Lung (tissue), 17 donors: ENCODE measurements at places on chromosomes 4 and X. TPM values are rescaled to one million over a fixed set of nuclear protein-coding genes. Genes with fewer than 3 reads are reported as not detected.
A peak's percentile ranks its signal among the peaks of the same experiment; 100 is the strongest.

- no peak overlapping the region for H3K27ac ChIP-seq
- no peaks in the 10 kb centered on the region for H3K27me3 ChIP-seq
- H3K4me3 ChIP-seq: no peak overlapping the region
- no peaks in the 10 kb centered on the region for H3K4me1 ChIP-seq
- no peaks in the 10 kb centered on the region for H3K36me3 ChIP-seq
These were observed 335.2 kb downstream of the PPP1R2C start for GRCh38 chrX:42442745-42443144.

DNA sequence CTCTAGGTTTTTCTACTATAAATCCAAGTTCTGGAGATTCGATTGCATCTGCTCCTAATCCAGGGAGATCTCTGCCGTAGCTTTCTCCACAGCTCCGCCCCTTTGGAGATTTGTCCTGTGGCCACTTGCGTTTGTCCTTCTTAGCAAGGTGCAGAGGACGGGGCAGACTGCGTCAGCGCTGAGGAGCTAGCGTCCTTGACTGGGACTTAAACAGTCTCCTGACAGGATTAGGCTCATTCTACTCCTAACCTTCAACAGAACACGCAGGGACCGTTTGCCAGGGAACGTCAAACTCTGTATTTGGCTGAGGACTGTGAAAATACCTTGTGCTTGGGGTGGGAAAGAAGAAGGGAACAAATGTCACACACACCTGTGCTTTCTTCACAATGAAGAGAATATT, 38.6 kb downstream of the SORBS2 start:
- no peak overlapping the region for H3K27ac ChIP-seq
- no peaks in the 10 kb centered on the region for H3K36me3 ChIP-seq
- peak; percentile 15 for DNase-seq
- H3K4me1 ChIP-seq: peaks cover 11% of the 10 kb centered on the region
- H3K4me3 ChIP-seq: no peak overlapping the region
- H3K27me3 ChIP-seq: peaks cover 6% of the 10 kb centered on the region

GRCh38 chr4:14857475-14857874, 144.8 kb upstream of the CPEB2 start:
- H3K27ac ChIP-seq: no peak overlapping the region
- H3K36me3 ChIP-seq: no peaks in the 10 kb centered on the region
- H3K4me3 ChIP-seq: no peak overlapping the region
- no peak for DNase-seq

DNA sequence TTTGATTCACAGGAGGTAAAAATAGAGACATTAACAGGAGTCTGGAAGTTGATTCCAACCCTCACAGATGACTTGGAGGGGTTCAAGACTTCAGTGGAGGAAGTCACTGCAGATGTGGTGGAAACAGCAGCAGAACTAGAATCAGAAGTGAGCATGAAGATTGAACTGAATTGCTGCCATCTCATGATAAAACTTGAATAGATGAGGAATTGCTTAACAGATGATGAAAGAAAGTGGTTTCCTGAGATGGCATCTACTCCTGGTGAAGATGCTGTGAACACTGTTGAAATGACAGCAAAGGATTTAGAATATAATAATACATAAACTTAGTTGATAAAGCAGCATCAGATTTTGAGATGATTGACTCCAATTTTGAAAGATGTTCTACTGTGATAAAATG, 76.5 kb downstream of the RELL1 start:
- H3K27ac ChIP-seq: no peak overlapping the region
- H3K4me1 ChIP-seq: no peaks in the 10 kb centered on the region
- H3K36me3 ChIP-seq: peaks cover 3% of the 10 kb centered on the region
- no peak for DNase-seq

GRCh38 chrX:70424801-70425200, 1.7 kb downstream of the GDPD2 start:
- no peaks in the 10 kb centered on the region for H3K27me3 ChIP-seq
- no peaks in the 10 kb centered on the region for H3K36me3 ChIP-seq
- H3K4me3 ChIP-seq: no peak overlapping the region
- no peak overlapping the region for H3K27ac ChIP-seq

DNA sequence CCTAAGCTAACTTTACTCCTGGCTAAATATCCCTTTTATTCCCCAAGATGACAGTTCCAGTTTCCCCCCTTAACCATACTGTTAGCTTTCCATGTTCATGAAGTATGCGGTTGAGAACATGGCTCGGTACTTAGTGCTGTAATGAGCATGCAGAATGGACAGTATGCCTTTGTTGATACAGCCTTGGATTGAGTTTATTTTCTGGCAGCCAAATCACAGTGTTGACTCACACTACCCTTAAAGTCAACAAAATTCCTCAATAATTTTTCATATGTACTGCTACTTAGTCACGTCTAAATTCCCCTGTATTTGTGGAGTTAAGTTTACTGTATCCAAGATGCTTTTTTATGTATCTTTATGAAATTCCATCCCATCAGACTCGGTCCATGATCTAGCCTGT, 1.4 kb upstream of the VEGFC start:
- no peaks in the 10 kb centered on the region for H3K27me3 ChIP-seq
- no peak overlapping the region for H3K27ac ChIP-seq
- peaks cover 5% of the 10 kb centered on the region for H3K4me1 ChIP-seq
- no peaks in the 10 kb centered on the region for H3K36me3 ChIP-seq
- no peak overlapping the region for H3K4me3 ChIP-seq

DNA sequence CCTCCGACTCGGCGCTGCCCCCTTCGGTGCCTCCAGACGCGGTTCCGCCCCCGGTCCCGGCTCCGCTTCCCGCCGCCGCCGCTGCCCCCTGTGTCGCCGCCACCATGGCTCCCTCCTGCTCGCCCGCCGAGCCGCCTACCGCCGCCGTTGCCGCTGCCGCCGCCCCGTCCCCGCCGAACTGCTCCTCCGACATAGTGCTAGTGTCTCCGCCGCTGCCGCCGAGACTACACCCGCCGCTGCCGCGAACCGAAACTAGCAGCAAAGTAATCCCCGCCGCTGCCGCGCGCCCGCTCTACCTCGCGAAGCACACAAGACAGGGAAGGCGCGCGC, 340 bp downstream of the HNRNPD start:
- peak overlapping the region; percentile 99 for H3K4me3 ChIP-seq
- H3K27me3 ChIP-seq: no peaks in the 10 kb centered on the region
- H3K4me1 ChIP-seq: no peaks in the 10 kb centered on the region
- peaks cover 16% of the 10 kb centered on the region for H3K36me3 ChIP-seq
- no peak for DNase-seq
- peak overlapping the region; percentile 97 for H3K27ac ChIP-seq

DNA sequence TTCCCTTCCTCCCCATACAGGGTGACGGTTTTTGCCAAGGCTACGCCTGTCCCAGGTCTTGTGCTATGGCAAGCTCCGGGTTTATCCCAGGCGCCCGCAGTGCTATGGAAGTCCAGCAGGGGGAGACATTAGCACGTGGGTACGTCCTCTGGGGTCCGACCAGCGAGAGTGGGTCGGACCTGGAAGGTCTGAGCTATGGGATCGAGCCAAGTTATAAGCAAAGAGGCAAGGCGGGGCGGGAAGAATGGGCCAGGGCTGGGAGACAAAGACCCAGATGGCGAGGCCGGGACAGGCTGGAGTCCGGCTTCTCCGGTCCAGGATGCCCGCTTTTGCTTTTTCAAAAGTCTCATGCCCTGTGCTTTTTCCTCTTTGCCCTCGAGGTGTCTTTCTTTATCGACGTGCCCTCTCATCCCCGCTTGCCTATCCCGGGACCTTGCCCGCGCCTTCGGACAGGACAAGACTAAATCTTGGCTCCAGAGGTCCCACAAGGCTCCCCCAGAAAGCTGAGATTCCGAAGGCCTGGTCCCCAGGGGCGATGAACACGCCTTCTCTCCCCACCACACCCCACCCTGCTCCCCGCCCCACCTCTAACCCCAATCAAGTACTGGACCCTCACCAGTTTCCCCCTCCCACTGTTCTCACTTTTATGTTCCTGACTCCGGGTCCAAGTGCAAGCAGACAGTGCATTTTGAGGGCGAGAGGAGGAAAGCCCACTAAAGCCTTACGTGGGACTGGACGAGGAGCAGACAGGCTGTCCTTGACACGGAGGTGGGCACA, 785 bp upstream of the EFNB1 start:
- H3K27me3 ChIP-seq: no peaks in the 10 kb centered on the region
- H3K36me3 ChIP-seq: no peaks in the 10 kb centered on the region
- no peaks in the 10 kb centered on the region for H3K4me1 ChIP-seq
- DNase-seq: peak; percentile 93
- peak overlapping the region; percentile 71 for H3K27ac ChIP-seq

DNA sequence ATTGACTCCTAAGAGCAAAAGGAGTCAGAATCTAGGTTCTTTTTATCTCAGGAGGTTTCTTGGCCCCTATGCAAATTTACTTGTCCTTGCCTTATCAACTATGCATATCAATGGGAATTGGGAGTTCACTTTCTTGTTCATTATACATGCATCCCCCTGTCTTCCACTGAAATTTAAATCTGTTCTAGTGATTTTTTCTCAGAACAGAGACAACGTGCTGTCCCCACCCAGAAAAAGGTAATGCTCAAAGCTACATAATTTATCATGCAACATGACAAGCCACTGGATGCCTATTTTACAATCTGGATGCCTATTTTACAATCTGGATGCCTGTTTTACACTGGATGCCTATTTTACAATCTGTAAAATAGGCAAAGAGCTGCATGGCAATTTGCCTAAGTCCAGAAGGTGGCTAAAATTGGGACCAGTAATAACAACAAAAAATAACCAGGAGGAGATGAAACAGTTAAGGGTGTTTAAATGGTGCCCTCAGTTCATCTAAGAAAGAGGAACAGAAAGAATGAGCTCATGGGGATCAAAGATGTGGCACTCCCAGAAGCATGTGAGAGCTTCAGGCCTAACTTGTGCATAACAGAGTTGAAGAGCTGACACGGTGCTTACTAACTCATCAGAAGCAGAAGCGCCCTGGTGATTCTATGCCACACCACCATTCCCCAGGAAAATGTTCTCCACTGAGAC, 537.8 kb upstream of the BOD1L1 start:
- no peaks in the 10 kb centered on the region for H3K27me3 ChIP-seq
- H3K4me3 ChIP-seq: no peak overlapping the region
- no peak for DNase-seq
- H3K4me1 ChIP-seq: peaks cover 6% of the 10 kb centered on the region
- H3K36me3 ChIP-seq: no peaks in the 10 kb centered on the region

GRCh38 chr4:144204431-144204830, 63.9 kb upstream of the GYPA start:
- no peak overlapping the region for H3K4me3 ChIP-seq
- H3K27ac ChIP-seq: no peak overlapping the region
- no peaks in the 10 kb centered on the region for H3K27me3 ChIP-seq
- no peaks in the 10 kb centered on the region for H3K4me1 ChIP-seq

- H3K36me3 ChIP-seq: no peaks in the 10 kb centered on the region
- no peak overlapping the region for H3K27ac ChIP-seq
- no peaks in the 10 kb centered on the region for H3K27me3 ChIP-seq
- DNase-seq: no peak
- no peaks in the 10 kb centered on the region for H3K4me1 ChIP-seq
These were observed 118.4 kb downstream of the CPZ start for GRCh38 chr4:8710946-8711345.

DNA sequence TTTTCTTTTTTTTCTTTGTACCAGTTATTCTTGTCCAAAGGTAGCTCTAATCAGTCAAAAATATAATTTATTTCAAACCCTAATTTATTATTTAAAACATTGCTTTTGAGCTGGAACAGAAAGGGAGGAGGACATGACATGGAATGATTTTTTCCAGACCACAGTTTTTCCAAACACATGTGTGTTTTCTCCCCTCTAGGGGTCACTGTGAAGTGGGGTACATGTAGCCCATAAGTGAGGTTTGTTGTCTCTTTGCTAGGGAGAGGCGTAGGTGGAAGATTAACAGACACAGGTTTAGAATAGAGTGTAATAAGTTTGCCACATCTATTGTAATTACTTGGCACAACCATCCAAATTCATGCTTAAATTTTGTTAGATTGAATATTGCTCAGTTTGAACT, 83.0 kb downstream of the TNIP2 start:
- H3K4me1 ChIP-seq: no peaks in the 10 kb centered on the region
- DNase-seq: no peak
- H3K27ac ChIP-seq: no peak overlapping the region
- H3K27me3 ChIP-seq: no peaks in the 10 kb centered on the region

- H3K27me3 ChIP-seq: no peaks in the 10 kb centered on the region
- H3K4me1 ChIP-seq: no peaks in the 10 kb centered on the region
- H3K27ac ChIP-seq: no peak overlapping the region
- no peak for DNase-seq
These were observed 383.6 kb downstream of the ADGRL3 start for GRCh38 chr4:61583696-61584095.

DNA sequence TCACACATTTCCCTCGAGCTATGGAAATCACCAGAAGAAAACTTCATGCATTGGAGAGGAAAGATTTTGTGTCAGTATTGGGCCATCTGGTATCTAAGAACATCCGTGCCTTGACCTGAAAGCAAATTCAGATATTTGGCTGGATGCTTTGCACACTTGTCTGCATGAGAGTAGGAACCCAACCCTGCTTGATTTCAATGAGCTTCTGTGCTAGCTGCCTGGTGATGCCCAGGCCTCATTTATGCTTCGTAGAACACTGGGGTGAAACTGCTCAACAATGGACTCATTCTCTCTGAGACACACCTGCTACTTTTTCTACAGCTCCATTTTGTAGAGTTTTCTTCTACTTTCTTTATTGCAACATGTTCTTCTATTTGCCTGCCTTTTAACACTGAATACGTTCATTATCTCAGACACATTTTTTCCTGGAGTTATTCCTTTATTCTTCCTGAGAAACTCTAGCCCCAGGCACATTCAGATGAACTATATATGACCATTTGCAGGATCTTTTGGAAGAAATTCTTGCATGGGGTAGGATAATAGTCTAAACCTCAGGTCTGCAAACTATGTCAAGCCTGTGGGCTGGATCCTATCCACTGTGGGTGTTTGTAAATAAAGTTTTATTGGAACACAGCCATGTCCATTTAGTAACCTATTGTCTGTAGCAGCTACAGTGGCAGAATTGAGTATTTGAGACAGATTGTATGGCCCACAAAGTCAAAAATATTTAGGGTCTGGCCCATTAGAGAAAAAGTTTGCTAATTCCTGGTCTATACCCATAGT, 83.8 kb upstream of the CLCN4 start:
- peaks cover 14% of the 10 kb centered on the region for H3K27me3 ChIP-seq
- no peak overlapping the region for H3K4me3 ChIP-seq
- H3K36me3 ChIP-seq: no peaks in the 10 kb centered on the region
- peaks cover 2% of the 10 kb centered on the region for H3K4me1 ChIP-seq
- no peak overlapping the region for H3K27ac ChIP-seq

Gene DKK2
- total RNA-seq: 16.1 TPM

Gene PRDX4
- 109 TPM for total RNA-seq

Gene EGF
- 2.6 TPM for total RNA-seq

Gene CCDC120
- 5.3 TPM for total RNA-seq

Gene CD38
- 8.6 TPM for total RNA-seq

Gene DACH2
- total RNA-seq: 4.6 TPM

Gene P2RY8
- total RNA-seq: 2.8 TPM
